ENCODE measurements at places on chromosomes 13 and 19.

DNA sequence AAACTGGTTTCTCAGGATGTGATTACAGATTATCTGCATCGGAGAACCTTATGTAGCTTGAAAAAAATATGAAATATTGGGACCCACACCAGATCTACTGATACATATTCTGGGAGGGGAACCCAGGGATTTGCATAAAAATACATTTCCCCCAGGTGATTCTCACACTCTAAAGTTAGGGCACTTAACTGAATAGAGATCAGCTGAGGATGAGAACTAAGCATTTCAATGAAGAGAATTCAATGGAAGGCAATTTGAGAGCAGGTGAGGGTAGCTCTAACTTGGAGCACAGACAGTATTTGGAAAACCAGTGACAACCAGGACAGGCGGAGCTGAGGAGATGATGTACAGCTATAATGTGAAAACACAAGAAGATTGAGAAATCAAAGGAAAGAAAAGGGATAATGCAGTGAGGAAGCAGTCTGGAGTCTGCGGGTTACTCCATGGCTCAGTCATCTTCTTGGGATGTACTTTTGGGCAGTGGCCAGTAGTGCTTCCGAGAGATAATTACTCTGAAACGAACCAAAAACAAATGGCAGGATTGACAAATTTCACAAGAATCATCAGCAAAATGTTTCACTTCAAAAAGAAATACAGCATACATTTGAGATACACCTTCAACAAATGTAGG lies 6.1 kb upstream of the OXGR1 start:
- no peak for DNase-seq

DNA sequence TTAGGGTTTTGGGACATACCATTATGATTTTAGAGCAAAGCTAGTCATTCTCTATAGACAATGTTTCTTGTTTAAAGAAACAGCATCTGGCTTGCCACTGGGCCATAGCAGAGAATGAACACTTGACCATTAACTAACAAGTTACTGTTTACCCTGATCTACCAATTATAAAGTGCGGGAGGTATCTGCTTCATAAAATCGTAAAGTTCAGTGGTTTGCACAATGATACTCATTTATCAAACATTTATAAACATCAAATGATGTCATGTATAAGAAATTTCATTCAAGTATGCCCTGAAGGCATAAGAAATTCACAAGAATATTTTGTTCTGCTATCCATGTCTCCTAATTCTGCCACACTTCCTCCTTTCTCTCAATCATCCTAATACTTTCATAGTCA lies 139.2 kb downstream of the PCDH20 start:
- no peak for DNase-seq

- no peak for DNase-seq
Observed at GRCh38 chr13:75309981-75310580, 171.9 kb downstream of the TBC1D4 start.

- no peak for DNase-seq
Observed at GRCh38 chr19:50178859-50179537, 15.9 kb upstream of the IZUMO2 start.

DNA sequence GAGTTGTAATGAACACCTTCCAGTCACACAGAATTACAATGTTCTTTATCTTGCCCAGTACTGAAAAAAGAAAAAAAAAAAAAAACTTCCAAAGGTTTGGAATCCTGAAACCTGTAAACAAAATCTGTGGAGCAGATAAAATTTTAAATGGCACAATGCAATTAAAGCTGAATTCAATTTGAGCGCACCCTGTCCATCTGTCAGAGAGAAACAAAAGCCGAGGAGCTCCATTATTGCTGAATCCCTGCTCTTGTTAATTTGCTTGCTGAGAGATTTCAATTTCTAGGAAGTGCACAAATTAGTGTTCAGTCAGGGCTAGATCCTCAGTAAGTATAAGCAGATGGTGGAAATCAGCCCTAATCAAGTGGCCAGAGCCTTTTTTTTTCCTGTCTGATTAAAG lies 65.2 kb downstream of the DACH1 start:
- no peak for DNase-seq

DNA sequence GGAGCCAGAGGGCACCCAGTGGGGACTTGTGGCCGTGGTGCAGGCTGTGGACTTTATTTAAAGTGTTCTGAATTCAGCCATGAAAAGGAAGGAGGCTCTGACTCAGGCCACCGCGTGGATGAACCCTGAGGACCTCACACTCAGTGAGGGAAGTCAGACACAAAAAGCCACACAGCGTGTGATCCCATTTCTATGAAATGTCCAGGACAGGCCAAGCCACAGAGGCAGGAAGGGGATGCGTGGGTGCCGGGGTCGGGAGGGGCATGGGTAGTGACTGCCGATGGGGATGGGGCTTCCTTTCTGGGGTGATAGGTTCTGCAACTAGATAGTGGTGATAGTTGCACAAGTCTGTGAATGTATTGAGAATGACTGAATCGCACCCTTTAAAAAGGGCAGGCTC lies 8.7 kb upstream of the ZBTB7A start:
- no peak for DNase-seq

DNA sequence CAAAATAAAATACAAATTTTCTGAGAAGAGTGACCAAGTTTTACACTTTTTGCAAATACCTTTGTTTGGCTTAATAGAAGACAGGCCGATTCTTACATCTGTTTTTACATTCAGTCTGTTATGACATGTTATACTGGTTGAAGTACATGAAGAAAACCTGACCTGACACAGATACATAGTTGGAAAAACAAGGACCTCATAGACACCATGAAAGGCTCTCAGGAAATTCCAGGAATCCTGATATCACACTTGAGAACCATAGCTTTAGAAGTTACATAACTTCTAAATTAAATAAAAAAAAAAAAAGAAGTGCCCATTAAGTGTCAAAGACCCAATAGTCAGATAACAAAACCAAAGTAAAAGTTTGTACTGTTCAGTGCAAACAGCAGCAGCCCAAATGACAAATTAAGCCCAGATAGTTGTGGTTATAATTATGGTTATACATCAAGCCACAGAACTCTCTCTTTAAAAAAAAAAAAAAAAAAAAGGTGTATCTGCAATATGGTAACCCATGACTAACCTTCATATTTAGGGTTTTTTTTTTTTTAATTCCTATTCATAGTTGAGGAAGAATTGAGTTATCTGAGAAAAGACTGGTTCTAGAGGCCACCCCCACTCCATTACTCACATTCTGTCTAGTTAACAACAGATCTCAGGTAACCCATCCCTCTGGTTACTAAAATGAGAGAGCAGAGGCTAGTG lies 19.8 kb downstream of the RBM26 start:
- no peak for DNase-seq

DNA sequence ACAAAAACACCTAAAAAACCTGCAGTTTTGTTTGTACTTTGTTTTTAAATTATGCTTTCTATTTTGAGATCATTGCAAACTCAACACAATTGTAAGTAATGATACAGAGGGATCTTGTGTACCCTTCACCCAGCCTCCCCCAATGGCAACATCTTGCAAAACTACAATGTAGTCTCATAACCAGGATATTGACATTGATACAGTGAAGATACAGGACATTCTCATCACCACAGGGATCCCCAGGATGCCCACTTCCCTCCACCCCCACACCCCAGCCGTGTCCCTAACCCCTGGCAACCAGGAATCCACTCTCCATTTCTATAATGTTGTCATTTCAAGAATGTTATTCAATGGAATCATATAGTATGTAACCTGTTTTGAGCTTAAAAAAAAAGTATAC lies 10.3 kb upstream of the C5AR2 start:
- DNase-seq = no peak

GRCh38 chr13:30178976-30179375 lies 128.4 kb downstream of the KATNAL1 start:
- DNase-seq = no peak

Measured in CD8-positive, alpha-beta memory T cell (primary cell).